Urinary bladder (tissue), 4 donors: ENCODE measurements at places on chromosomes 5 and 9.

GRCh38 chr9:130847306-130848217 is 12.5 kb downstream of the ABL1 start:
- DNase-seq = no peak

GRCh38 chr5:33999978-34000377 is 7.9 kb downstream of the AMACR start:
- no peak for DNase-seq

GRCh38 chr5:82820961-82821845 is 256.0 kb downstream of the TMEM167A start:
- DNase-seq = no peak

- DNase-seq = no peak
Observed at GRCh38 chr9:134411440-134412297, 85.4 kb downstream of the RXRA start.

DNA sequence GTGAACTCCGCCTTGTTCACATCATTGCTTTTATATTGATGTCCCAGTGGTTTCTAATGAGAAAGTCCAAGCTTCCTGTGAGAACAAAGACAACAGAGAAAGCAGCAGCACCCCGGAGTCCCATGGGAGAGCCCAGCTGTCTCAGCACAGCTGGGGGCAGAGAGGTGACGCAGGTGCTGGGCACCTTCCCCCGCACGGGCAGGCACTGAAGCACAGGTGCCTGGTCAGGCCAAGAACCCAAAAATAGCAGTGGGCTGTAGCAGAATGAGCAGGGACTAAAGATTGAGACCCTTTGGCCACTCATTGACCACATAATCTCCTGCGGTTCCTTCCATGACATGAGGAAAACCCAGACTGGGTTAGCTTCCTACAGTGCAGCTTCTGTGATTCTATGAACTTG is 18.8 kb downstream of the SRD5A1 start:
- no peak for DNase-seq

DNA sequence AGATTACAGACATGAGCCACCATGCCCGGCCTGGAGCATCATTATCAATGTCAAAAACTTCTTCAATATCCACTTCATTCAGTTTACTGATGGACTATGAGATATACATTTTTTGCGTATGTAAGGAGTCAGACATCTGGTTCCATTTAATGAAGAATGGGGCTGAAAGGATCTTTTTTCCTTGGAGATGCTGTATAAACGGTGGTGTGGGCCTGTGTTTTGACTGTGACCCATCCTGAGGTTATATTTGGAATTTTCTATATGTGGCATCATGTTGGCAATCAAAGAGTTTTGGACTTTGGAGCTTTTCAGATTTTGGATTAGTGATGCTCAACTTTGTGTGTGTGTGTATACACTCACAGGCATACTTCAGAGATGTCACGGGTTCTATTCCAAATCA is 85.7 kb upstream of the FBXL17 start:
- no peak for DNase-seq

DNA sequence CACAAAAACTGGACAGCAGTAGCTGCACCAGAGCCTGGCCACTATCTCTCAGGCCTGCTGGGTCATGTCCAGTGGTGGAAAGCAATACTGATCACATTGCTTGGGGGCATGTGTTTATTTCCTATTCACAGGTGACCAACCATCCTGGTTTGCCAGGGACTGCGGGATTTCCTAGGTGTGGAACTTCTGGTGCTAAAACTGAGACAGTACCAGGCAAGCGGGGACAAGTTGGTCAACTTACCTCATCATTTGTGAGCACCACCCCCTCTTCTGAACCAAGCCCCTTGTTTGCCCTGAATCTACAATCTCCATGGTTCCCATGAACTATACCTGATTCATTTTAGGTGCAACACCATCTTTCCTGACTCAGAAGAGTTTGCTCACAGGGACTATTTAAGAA is 81.3 kb downstream of the TNC start:
- DNase-seq = no peak

DNA sequence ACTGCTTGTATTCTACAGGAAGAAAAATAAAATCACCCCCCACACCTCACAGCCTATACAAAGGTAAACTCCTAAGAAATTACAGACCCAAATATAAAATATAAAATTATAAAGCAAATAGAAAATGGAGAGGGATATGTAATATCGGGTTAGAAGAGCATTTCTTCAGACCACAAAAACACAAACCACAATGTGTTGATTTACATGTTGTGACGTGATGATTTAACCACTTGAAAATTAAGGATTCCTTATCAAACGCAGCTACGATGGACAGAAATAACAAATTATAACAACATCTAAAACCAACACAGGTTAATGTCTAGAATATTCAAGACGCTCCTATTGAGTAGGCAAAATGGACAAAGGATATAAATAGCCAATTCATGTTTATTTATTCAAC is 26.3 kb downstream of the SSBP2 start:
- DNase-seq = no peak

GRCh38 chr5:56314529-56314928 is 81.4 kb upstream of the ANKRD55 start:
- no peak for DNase-seq
